M059J (cell line): ENCODE measurements at places on chromosomes 7 and 10. TPM values are rescaled to one million over a fixed set of nuclear protein-coding genes. Genes with fewer than 3 reads are reported as not detected.

GRID1 gene
- total RNA-seq: not detected in 2 replicates

IPMK gene
- 7.4 and 9.3 TPM in 2 replicates for total RNA-seq

SPDYE8 gene
- not detected in 2 replicates for total RNA-seq

AMPH gene
- 1.9 and 3.1 TPM in 2 replicates for total RNA-seq

FAM25G gene
- total RNA-seq: not detected in 2 replicates

GPR85 gene
- 0.15 and 0.59 TPM in 2 replicates for total RNA-seq

IFIT1 gene
- 733 and 788 TPM in 2 replicates for total RNA-seq

DYDC2 gene
- total RNA-seq: not detected in 2 replicates

TSPAN12 gene
- total RNA-seq: 0.05 TPM in 1 of 2 replicates, not detected in the other

NME8 gene
- not detected in 2 replicates for total RNA-seq

SPDYE6 gene
- total RNA-seq: not detected in 2 replicates

DLX6 gene
- 0.22 and 1.6 TPM in 2 replicates for total RNA-seq

STK31 gene
- total RNA-seq: not detected in 2 replicates

GJD4 gene
- not detected in 2 replicates for total RNA-seq

SPAG6 gene
- 0.02 and 1.4 TPM in 2 replicates for total RNA-seq

TMEM176B gene
- not detected in 2 replicates for total RNA-seq

SPDYE16 gene
- 0.17 and 0.22 TPM in 2 replicates for total RNA-seq

RNF32 gene
- total RNA-seq: 0.47 TPM in 1 of 2 replicates, not detected in the other

TBL2 gene
- total RNA-seq: 59.8 and 81.0 TPM in 2 replicates

OR2A5 gene
- total RNA-seq: not detected in 2 replicates

SFRP5 gene
- not detected in 2 replicates for total RNA-seq

ITGA8 gene
- 0.25 and 0.62 TPM in 2 replicates for total RNA-seq

LLCFC1 gene
- not detected in 2 replicates for total RNA-seq

C10orf53 gene
- total RNA-seq: not detected in 2 replicates

HABP2 gene
- total RNA-seq: not detected in 2 replicates

ZNF853 gene
- total RNA-seq: 0.25 and 0.94 TPM in 2 replicates

PDE6C gene
- total RNA-seq: not detected in 2 replicates

CHST15 gene
- total RNA-seq: 15.2 and 15.6 TPM in 2 replicates

SRRM3 gene
- 0.27 and 0.39 TPM in 2 replicates for total RNA-seq

OGA gene
- total RNA-seq: 48.4 and 66.4 TPM in 2 replicates

HYAL4 gene
- not detected in 2 replicates for total RNA-seq

TCERG1L gene
- not detected in 2 replicates for total RNA-seq

FFAR4 gene
- total RNA-seq: not detected in 2 replicates

ABCC2 gene
- 0.52 and 6.1 TPM in 2 replicates for total RNA-seq

ARF5 gene
- total RNA-seq: 250 and 256 TPM in 2 replicates

HTRA1 gene
- total RNA-seq: 85.5 and 89.7 TPM in 2 replicates

AKR1C1 gene
- 25.7 and 25.8 TPM in 2 replicates for total RNA-seq

RPS24 gene
- 2,206 and 2,326 TPM in 2 replicates for total RNA-seq

SH2D4B gene
- not detected in 2 replicates for total RNA-seq

CEP55 gene
- total RNA-seq: 85.5 and 87.9 TPM in 2 replicates

AQP1 gene
- 0.62 and 0.74 TPM in 2 replicates for total RNA-seq

DDC gene
- total RNA-seq: not detected in 2 replicates

ZPBP gene
- total RNA-seq: not detected in 2 replicates

TMEM140 gene
- total RNA-seq: 11.2 and 21.2 TPM in 2 replicates

AKR1D1 gene
- total RNA-seq: not detected in 2 replicates
